ENCODE measurements at places on chromosomes 11 and 22.

DNA sequence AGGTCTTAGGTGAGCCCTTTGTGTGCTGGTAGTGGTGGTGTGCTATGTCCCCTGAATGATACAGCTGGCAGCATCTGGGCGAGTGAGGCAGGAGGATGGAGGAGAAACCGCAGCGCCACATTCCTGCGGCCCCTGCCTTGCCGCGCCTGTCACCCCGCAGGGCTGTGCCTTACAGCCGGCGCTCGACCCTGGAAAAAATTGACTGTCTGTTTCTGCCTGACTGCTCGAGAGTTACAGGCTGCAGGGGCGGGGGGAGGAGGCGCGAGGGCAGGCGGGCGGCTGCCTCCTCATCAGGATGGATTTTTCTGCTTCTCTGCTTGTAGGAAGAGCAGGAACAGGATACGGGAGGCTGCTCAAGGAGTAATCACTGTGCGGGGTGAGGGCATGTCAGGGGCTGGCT is 443.4 kb downstream of the MIAT start:
- no peak for DNase-seq

GRCh38 chr22:39144101-39144767 is 8.2 kb downstream of the CBX7 start:
- peak; percentile 28 for DNase-seq

DNA sequence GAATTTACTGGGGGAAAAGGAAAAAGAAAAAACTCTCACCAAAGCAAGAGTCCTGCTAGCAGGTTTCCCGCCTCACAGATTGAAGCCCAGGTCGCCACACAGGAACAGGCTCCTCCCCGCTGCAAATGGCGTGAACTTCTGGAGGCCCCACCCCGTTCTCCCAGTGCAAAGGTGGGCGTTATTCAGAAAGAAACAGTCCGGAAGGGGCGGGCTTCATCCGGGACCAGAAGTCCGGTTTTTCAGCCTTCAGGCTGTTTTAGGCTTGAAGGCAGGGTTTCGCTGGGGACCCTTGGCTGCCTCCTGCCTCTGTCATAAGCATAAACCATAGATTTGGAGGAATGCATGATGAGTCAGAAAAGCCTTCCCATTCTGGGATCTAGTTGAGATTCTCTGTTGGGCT is 148.3 kb upstream of the POU2AF2 start:
- DNase-seq = peak; percentile 7

- DNase-seq = no peak
Measured at GRCh38 chr11:66857234-66857926, 516 bp downstream of the LRFN4 start.

DNA sequence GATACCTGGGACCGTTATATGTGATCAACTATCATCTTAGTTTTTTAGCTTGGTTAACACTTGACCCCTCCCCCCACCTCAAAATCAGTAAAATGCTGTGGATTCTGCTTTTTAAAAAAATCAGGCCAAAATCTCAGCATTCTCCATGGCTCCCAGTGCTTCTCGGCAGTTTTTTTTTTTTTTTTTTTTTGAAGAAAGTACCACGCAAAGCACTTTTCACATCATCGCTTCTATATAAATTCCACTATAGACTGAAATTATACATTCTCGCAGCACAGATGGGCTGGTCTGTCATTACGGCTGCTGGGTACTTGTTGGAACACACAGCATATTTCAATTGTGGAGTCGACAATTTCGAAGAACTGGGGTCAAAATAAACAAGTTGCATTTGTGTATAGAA is 67.7 kb upstream of the PPARA start:
- DNase-seq = no peak

DNA sequence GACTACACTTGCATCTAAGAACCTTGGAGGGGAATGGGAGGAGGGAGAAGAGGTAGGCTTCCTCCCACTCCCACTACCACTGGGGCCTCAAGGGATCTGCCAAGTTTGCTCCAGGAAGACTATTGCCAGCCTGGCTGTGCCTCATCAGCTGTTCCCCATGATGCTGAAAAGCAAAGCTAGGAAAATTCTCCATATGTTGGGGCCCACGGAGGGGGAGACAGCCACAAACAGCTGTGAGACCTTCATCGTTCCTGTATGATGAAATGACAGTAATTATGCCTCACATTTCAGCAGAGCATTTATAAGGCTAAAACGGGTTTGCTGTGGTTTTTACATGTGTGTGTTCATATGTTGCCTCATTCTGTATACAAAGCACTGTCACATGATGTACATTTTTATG is 6.7 kb downstream of the DSCAML1 start:
- DNase-seq = no peak

DNA sequence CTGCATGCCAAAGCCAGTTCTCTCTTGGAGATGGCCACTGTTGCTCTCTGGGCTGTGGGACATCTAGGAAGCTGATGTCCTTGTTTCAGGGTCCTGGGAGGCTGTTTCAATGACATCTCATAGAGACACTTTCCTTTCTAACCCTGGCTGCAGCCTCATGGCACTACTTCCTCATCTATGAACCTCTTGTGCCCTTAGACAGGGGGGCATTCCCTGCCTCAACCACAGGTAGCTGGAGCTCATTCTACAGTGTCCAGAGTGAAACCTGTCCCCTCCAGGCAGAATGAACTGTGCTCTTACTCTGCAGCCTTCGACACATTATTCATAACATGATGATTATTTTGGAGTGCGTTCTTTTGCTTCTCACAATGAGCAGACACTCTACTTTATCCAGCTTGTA is 309.2 kb downstream of the ST3GAL4 start:
- DNase-seq = no peak

DNA sequence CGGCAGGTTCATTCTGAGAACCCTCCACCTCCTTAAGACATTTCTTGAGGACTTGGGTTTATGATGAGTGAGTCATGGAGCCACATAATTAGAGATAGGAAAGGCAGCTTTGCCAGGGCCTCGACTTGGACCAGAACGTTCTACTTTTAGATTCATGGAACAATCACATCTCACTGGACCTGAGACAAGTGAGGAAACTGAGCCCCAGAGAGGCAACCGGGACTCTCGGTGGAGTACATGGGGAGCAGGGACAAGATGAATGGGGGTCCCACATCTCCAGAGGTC is 59.5 kb downstream of the LINC01488 start:
- no peak for DNase-seq

DNA sequence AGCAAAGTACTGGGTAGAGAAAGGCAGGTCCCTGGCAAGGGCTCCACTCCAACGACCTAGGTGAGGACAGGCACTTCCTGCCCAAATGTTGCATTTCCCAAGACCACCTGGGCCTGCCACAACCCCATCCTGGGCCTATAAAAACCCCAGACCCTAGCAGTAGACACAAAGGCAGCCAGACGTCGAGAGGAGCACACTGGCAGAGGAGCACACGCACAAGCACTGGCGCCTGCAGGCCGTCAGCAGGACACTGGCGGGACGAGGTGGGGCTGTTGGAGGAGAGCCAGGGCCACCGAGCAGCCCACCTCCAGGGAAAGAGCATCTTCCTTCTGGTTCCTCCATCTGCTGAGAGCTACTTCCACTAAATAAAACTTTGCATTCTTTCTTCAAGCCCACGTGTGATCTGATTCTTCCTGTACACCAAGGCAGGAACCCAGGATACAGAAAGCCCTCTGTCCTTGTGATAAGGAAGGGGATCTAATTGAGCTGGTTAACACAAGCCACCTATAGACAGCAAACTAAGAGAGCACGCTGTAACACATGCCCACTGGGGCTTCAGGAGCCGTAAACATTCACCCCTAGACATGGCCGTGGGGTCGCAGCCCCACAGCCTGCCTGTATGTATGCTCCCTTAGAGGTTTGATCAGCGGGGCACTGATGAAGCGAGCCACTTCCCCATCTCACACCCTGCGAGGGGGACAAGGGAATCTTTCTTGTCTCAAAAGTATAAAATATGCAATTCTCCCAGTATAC is 89.7 kb upstream of the MTMR2 start:
- no peak for DNase-seq

DNA sequence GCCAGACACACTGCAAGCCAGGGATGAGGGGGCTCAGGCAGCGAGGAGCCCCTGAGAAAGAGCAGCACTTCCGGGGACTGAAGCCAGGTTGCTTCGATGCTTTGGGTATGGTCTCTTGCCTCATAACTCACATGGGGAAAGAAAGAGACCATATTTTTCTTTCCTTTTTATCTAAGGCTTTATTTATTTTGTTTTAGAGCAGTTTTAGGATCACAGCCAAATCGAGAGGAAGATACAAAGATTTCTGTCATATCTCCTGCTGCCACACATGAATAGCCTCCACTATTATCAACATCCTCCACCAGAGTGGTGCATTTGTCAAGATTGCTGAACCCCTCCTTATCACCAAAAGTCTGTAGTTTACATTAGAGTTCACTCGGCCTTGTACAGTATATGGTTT is 24.3 kb upstream of the ADSL start:
- DNase-seq = no peak

GRCh38 chr11:99241066-99241465 is 220.3 kb downstream of the CNTN5 start:
- DNase-seq = no peak

DNA sequence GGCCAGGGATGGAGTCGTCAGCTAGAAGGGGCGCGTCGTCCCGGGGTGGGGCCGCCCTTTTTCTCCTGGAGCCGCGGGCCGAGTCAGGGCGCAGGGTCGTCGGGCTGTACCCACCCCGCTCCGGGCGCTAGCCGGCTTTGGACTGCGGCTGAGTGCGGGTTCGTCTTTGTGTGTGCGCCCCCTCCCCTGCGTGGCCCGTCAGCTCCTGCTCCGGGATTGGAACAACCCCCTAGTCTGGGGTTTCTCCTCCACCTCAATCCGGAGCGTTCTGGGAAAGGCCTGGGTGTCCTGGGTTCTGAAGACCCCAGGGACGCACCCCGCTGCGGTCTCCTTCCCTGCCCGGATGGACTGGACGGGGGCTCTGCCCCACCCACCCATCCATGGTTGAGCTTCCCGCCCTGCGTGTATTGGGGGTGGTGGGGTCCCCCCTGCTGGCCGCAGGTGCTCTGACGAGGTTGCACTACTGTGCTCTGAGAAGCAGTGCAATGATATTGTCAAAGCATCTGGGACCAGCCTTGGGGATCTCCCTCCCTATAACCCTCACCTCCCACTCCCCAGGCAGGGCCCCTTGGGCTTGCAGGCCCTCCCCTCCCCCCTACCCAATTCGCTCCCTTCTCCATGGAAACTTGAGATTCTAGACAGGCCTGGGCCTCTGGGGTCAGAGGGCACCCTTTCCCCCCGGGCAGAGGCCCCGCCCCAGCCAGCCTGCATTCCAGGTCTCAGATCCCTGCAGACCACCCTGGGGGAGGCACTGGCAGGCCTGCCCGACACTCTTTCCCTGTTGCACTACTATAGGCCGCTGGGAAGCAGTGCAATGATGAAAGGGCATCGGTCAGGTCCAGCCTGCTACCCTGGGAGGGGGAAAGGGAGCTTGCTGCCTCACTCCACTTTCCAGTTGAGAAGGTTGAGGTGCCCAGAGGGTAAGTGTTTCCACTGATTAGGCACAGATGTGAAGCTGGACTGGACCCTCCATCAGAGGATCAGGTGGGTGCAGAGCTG is 10.7 kb downstream of the SDF2L1 start:
- DNase-seq = no peak

DNA sequence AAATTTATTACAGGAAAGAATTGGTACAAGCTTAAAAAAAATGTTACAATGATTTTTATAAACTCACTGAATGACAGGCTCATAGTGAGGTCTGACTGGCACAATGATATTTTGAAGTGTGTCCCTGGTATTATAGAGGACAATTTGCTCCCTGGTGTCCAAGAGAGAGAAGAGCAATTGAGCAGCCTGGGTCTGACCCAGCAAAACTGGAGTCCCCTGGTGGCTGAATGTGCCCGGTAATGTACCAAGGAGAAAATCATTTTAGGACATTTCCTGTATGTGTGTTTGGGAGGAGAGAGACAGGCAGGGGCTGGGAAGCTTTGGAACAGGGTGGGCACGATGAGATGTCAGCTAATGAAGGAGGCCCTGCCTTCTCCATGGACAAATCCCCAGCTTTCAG is 125.3 kb downstream of the APOL5 start:
- peak; percentile 24 for DNase-seq

DNA sequence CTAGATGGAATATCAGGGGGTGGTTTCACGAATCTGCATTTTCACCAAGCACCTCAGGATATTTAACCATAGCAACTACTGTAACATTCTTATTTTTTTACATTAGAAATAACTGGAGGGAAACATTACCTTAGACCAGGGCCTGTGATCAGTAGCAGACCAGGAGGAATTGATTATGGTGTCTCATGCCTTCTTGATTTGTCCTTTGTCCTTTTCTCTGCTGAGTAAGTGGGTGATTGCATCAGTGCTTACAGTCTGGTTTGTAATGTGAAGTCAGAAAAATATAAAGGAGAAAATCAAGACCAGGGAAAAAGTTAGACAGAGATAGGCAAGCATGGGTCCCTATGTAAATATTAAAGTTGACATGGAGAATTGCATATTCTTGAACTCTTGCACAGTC is 703.3 kb downstream of the NELL1 start:
- no peak for DNase-seq

DNA sequence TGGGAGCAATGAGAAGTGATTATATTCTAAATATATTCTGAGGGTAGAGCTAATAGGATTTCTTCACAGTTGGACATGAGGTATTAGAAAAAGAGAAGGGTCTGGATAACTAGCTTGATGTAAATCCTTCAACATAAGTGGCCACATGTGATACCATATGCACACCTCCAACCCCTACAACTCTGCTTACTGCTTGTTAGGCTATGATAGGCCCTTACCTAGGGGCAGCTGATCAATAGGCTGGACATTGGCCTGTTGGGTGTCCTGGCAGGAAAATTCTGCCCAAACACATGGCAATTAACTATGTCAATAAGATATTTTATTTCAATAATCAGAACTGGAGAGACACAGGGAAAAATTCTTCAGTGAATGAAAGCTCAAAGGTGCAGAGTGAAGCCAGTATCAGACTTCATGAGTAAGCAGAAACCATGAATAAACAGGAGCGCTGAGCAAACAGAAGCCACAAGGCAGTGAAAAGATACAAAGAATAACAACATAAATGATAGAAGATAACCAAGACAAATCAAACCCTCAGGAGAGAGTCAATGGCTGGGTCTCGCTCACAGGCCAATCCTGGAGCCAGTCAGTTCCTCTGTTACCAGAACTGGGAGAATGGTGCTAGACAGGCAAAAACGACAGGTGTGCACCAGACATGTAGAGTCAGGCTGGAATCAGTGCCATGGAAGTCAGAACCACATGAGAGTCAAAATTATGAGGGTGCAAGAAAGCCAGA is 46.3 kb upstream of the PSMA1 start:
- no peak for DNase-seq

GRCh38 chr11:2247496-2247895 is 22.9 kb downstream of the ASCL2 start:
- no peak for DNase-seq

- no peak for DNase-seq
Measured at GRCh38 chr11:27239305-27239942, 123.6 kb downstream of the CCDC34 start.

GRCh38 chr11:78312712-78313111 is 104.9 kb downstream of the GAB2 start:
- DNase-seq = no peak
